HS-5 (cell line): ENCODE measurements at places on chromosomes 16 and 17.

DNA sequence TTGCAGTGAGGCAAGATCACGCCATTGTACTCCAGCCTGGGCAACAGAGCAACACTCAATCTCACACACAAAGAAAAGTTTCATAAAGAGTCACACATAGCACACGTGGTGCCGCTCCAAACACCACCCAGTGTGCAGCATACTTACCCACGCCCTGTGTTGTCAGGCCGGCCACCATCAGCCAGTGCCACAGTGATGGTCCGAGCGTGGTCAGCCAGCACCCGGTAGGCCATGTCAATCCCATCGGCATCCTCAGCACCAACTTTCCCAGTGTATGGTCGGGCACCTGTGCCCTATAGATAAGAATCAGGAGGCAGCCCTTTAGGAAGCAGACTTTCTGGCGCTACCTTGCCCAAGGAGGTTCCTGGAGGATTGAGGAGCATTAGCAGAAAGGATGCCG lies 17.7 kb upstream of the EXOSC6 start:
- no peak for DNase-seq

GRCh38 chr17:41777574-41778188 lies 8.8 kb downstream of the JUP start:
- no peak for DNase-seq

GRCh38 chr17:5861246-5861645 lies 208.9 kb upstream of the WSCD1 start:
- no peak for DNase-seq

GRCh38 chr16:69166221-69166833 lies 20.6 kb upstream of the SNTB2 start:
- peak; percentile 54 for DNase-seq

DNA sequence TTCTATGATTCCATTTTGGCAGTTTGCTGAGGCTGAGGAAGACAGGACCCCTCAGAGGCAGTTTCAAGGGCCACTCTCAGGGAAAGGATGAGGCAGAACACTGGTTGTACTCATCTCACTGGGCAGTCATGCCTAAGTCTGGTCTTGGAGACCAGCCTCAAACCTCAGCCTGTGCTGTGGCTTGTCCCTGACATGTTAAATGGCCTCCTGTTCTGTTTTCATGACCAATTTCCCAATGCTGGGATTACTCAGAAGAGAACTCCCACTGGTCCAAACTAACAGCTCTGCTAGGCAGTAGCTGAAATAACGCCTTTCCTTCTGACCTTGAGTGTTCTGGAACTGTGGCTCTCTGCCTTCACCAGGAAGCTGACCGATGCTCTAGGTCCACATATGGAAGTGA lies 8.4 kb upstream of the SPDYE4 start:
- no peak for DNase-seq

DNA sequence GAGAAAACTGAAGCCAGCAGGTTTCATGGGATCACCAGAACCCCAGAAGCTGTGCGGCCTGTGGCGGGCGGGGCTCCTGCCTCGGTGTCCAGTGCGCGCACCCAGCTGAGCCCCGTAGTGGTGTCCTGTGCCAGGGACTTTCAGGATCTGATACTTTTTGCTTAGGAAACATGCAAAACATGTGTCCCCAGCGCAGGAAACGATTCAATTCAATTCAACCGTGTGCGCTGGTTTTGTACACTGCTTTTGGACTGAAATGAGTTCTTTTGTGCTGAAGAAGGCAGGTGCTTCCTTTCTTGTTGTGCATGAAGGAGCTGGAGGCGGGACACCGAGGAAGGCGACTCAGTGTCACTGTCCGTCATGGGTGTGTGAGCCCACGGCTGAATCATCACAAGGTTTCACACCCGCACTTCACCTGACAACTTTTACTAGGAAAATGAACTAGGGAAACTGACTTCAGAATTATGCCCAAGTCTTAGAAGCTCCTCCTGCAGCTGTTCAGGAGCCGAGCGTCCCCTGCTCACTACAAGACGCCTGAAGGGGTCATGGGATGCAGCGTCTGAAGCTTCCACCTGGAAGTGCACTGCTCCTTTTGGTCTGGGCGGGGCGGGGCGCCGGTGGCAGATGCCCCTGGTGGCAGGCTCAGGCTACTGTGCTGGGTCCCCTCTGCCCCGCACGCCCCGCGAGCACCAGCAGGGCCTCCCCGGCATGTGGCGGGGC lies 31.4 kb upstream of the ZNF750 start:
- DNase-seq, result no peak

DNA sequence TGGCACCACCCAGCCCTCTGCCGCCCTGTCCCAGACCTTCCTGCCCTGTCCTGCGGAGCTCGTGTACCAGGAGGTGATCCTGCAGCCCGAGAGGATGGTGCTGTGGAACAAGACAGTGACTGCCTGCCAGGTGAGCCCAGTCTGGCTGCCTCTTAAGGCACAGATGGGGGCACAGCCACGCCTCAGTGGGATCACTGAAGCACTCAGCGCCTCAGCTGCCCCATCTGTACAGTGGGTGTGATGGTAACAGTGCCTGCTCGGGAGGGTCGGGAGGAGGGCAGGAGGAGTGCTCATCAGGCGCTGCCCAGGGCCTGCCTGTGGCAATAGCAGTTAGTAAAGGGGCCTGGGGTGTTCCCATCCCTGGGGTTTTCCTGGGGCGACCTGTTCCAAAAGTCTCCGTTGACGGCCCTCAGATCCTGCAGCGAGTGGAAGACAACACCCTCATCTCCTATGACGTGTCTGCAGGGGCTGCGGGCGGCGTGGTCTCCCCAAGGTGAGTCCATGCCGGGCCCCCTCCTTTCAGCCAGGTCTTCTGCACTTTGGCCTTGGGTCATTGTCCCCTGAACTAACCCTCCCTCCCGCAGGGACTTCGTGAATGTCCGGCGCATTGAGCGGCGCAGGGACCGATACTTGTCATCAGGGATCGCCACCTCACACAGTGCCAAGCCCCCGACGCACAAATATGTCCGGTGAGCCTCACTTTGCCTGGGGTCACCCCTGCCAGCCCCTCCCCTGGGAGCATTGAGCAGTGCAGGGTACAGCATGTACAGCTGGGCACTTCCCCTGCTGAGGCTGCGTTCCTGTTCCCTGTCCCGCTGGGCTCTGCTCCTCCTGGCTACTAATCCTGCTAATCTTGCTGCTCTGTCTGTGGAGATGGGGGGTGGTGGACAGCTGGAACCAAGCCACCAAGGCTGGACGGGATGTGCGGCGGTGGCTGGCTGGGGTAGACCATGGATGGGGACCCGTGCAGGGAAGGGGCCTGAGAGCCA lies 4.5 kb upstream of the TCAP start:
- no peak for DNase-seq

GRCh38 chr16:67265834-67266233 lies 13.5 kb upstream of the PLEKHG4 start:
- no peak for DNase-seq

DNA sequence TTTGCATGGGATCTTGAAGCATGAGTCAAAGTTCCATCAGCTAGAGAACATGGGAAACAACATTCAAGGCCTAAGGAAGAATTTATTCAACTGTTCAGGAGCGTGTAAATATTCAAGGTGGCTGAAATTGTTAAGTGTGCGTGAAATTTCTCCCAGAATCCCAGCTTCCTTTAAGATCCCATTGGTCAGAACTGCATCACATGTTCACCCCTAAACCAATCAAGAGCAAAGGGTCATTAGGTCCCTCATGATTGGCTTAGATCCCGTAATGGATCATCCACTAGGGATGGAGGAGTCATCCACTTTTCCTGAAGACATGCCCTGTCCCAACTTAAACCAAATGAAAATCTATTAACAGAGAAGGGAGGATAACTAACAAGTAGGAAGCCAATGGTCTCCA lies 201.6 kb downstream of the TMEM114 start:
- DNase-seq, result no peak

DNA sequence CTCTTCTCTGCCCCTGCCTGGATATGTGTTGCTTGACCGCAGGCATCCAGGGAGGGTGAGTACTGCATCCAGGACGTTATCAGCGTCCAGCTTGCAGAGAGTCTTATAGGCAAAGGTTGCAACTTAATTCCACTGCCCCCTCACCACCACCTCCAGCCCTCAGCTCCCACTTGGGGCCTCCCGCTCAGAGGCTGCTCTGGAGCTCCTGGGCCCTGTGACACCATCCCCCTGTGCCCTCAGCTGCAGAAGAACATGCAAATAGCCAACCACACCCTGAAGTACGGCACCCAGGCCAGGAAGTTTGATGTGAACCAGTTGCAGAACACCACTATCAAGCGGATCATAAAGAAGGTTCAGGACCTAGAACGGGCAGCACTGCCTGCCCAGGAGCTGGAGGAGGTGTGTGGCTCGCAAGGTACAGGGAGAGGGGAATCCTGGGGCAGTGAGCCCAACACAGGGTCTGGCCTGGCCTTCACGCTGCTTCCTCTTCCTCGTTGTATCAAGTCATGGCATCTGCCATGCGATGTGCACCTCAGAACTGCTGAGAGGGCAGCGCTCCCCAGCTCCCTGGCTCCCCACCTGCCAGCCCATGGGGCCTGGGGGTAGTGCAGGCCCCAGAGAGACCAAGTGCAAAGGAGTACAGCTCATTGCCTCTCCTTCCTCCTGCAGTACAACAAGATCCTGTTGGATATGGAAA lies 9.6 kb downstream of the ACE start:
- no peak for DNase-seq

DNA sequence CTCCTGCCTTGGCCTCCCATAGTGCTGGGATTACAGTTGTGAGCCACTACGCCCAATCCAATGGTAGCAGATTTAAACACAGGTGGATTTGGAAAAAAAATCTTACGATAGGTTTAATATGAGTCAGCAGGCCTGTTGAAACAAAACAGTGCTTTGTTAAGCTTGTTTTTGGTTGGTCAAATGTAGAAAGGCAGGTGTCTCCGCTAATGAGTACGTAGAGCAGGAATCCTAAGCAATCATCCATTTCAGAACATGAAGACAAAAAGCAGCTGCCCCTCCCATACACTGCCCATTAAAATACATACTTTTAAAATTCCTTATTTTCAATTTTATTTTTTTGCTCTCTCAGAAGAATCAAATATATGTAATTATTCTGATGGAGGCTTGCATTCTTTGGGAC lies 1.9 kb upstream of the WWOX start:
- no peak for DNase-seq

DNA sequence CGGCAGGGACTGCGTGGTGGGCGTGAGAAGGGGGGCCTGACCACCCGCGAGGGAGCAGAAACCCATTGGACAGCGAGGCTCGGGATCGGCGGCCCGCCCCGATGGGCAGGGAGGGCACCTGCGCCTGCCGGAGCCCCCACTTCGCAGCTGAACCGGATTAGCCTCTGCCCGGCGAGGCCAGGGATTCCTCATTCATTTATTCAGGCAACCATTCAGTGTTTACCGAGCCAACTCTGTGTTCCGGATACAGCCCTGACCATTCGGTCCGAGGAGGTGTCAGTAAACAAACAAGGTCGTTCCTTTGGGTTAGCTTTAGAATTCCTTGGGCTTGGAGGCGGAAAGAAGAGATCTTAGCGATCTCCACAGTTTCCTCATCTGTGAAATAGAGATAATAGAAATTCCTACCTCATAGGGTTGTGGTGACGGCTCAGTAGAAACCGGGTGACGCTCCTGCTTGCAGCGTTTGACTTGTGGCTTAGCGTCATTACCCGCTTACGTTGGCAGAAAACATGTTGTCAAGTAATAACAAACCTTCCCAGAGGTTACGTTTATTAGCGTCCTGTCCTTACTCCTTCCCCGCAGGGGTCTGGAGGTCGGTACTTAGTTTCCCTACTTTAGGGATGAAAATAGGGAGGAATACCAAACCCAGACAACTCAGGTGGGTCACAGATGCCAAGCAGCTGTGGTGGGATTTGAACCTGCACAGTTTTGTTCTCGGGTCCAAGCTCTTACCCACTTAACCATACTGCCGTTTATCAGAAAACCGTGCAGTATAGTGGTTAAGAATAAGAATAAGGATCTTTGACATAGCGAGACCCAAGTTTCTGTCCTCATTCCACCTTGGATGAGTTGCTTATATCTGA lies 893 bp downstream of the POLR3E start:
- peak; percentile 92 for DNase-seq

- no peak for DNase-seq
Observed at GRCh38 chr17:38899421-38899820, 26.0 kb upstream of the LASP1NB start.

- DNase-seq, result no peak
Observed at GRCh38 chr17:35743626-35744328, 9.3 kb downstream of the GAS2L2 start.

- no peak for DNase-seq
Observed at GRCh38 chr17:81238490-81238814, 403 bp downstream of the TEPSIN start.

DNA sequence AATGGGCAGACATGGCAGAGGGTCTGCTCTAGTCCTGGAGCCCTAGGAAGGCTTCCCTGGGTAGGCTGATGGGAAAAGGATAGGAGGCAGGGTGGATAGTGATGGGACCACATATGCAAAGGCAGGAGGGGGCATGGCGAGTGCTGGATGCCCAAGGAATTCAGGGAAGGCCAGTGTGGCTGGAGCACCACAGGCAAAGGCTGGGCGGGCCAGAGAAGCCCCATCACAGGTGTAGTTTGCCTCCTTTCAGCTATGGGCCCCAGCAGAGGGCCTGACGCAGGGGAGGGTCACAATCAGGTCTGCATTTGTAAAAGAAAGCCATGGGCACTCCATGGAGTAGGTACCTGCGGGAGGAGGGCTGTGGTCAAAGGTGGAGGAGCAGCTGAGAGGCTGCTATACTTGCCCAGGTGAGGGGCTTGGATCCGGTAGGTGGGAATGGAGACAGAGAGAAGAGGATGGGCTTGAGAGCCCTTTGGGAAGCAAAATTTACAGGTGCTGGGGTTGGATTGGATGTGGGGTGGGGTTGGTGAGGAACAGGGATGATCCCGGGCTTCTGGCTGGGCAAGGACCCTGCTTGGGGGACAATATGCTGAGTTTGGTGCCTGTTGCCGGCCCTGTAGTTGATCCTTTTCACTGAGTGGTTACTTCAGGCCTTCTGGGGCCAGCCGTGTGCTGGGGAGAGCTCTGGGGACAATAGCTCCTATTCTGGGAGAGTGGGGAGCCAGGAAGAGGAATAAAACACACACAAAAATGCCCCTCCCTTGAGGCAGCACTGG lies 6.5 kb upstream of the COL1A1 start:
- no peak for DNase-seq

DNA sequence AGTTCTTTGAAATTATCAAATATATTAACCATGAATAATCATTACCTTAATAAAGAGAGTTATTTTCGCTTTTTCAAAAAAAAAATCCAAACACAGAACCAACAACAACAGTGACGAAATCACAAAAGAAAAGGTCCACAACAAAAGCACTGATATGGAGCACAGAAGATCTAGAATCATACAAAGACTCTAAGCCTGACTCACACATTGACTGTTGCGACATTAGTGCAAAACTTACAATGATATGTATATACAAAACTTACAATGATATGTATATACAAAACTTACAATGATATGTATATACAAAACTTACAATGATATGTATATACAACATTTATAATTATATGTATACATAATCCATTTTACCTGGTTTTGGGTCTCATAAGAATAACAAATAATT lies 117.7 kb downstream of the USP22 start:
- DNase-seq, result no peak

- no peak for DNase-seq
Observed at GRCh38 chr16:48628359-48628985, 18.5 kb upstream of the N4BP1 start.

DNA sequence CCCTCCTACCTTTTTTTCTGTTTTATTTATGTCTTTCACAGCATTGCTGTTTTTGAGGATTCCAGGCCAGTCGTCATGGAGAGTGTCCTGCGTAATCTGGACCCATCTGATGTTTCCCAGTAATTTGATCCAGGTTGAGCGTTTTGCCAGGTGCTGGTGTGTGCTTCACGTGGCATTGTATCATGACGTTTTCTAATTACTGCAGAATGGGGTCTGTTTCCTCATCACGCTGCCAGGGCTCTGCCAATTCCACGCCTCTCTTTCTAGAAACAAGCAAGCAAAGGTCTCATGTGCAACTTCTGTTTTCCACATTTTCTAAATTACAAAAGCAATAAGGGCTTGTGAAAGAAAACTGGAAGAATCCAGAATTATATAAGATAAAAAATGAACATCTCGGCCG lies 28.3 kb upstream of the BHLHA9 start:
- no peak for DNase-seq
